ENCODE measurements at places on chromosomes 6 and 20. TPM values are rescaled to one million over a fixed set of nuclear protein-coding genes. Genes with fewer than 3 reads are reported as not detected.

DNA sequence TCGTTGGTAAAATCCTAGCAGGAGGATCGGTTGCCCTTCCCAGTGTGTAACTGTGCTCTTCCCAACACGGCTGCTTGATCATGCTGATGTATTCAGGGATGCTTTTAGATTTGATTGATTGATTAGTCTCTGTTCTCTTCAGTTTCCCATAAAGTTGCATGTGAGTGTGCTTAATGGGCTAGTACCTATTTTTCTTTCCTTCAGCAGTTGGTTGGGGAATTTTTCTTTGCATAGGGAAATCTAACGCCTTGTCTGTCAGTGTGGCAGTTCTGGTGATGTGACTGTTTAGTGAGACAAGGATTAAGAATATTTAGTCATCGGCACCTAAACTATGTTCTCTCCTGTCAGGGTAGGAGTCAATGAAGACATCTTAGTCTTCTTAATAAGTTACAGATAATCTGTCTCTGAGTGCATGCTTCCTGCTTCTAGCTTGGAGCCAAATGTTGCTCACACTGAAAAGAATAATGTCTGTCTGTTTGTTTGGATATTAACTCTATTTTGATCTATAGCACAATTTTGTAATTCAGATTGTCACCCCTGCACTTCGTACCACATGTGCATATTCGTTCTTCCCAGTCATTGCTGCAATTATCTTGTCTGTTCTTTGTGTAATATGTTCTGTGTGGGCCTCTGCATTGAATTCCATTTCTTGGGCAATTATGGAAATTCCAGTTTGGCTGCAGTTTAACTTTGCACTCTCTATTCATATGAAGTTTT lies 169.9 kb downstream of the EDN1 start:
- H3K4me3 ChIP-seq = no peak overlapping the region
- no peak overlapping the region for H3K27ac ChIP-seq
- H3K4me1 ChIP-seq = no peaks in the 10 kb centered on the region
- H3K36me3 ChIP-seq = no peaks in the 10 kb centered on the region

GRCh38 chr6:1256435-1257008 lies 55.4 kb upstream of the FOXQ1 start:
- no peak for DNase-seq
- peaks cover 4% of the 10 kb centered on the region for H3K4me1 ChIP-seq

DNA sequence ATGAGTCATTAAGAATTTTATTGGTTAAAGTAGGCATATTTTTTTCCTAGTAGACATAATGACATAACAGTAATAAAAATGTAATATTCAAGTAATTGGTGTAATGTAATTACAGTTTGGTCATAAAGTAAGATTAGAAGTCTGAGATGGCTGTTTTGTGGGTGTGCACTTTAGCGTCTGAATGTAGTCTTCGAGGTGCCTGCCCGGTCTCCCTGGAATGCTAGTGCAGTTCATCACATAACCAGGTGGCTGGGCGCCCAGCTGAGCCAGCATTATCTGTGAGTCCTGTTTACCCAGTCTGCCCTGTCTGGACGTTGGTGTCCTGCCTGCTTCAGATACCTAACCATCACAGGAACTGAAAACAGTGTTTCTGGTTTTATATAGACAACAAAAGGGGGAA lies 419.1 kb downstream of the CDC5L start:
- H3K36me3 ChIP-seq = no peaks in the 10 kb centered on the region
- H3K27me3 ChIP-seq = no peaks in the 10 kb centered on the region
- no peaks in the 10 kb centered on the region for H3K4me1 ChIP-seq
- H3K4me3 ChIP-seq = no peak overlapping the region

The MARCKS gene
- 35.3 TPM for total RNA-seq

GRCh38 chr6:101163611-101164010 lies 229.9 kb upstream of the GRIK2 start:
- no peaks in the 10 kb centered on the region for H3K27me3 ChIP-seq
- H3K4me1 ChIP-seq = no peaks in the 10 kb centered on the region
- no peak for DNase-seq
- no peak overlapping the region for H3K27ac ChIP-seq
- no peak overlapping the region for H3K4me3 ChIP-seq

The EGFL8 gene
- 11.1 TPM for total RNA-seq

The HMGCLL1 gene
- total RNA-seq = not detected

The ARMH2 gene
- total RNA-seq = not detected

The CNR1 gene
- 0.13 TPM for total RNA-seq

The JPH2 gene
- total RNA-seq = 0.49 TPM

DNA sequence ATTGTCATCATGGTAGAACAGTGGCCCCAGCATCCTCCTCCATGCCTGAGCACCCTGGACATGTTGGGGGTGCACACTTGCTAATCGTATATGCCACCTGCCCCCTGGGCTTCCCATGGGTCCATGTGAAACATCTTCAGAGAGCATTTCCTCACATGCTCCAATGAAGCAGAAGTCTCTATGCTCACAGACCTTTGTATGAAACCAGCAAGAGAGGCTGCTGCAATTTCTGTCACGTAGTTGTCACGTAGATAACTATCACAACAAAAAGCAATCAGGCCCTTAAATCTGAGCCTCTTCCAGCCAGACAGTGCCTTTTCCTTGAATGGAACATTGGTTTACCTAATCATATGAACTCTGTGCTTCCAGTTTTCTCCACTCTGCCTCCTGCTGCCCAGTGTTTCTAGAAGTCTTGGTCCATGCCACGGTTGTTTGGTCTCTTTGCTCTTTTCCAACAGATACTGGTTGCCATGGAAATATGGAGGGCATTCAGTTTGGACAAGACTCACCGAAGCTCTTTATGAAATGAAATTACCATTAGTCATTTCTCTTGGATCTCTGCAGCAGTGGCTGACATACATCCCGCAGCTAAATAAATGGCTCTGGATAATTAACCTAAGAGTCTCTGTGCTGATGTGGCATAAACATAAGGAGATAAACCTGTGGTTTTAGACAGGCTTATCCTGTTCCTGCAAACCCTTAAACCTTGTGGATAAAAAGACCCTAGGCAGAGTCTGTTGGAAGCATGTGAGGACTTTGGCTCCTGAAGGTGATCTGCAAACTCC lies 172.8 kb upstream of the SYNDIG1 start:
- no peaks in the 10 kb centered on the region for H3K36me3 ChIP-seq
- no peak overlapping the region for H3K27ac ChIP-seq
- H3K4me3 ChIP-seq = no peak overlapping the region
- H3K27me3 ChIP-seq = no peaks in the 10 kb centered on the region
- no peak for DNase-seq

The HAO1 gene
- 0.13 TPM for total RNA-seq

The CYP39A1 gene
- 0.72 TPM for total RNA-seq

DNA sequence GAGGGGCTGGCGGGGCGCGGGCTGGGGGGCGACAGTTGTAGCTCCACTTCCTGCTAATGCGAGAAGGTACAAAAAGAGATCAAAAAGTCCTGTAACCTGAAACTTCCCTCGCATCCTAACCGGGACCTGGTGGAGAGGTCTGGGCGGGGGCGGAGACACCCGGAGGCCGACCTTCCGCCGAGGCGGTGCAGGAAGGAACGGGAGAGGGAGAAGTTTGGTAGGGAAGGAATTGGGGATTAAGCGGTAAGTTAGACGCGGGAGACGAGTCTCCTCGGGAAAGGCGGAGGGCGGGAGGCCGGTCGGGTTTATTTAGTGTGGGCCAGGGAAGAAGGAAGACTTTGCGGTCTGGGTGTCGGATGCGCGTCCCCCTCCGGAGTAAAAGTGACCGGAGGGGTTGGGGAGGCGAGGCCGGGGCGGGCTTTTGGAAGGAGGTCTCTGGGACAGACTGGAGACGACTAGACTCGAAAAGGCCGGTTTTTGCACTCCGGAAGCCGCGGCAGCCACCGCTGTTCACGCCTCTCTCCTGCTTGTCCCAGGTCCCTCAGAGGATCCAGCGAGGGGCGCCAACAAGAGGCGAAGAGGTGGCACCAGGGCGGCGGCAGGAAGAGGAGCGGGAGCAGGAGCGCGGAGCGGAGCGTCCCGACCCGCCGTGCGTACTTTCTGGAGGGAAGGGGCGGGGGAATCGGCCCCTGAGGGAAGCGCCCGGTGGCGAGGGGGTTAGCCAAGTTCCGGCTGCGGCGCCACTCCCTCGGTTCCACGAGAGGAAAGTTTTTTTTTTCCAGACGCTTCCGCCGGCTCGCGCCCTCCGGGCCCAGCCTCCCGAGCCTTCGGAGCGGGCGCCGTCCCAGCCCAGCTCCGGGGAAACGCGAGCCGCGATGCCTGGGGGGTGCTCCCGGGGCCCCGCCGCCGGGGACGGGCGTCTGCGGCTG lies 734 bp downstream of the TPBG start:
- peak overlapping the region; percentile 97 for H3K4me3 ChIP-seq
- H3K27me3 ChIP-seq = peaks cover 2% of the 10 kb centered on the region
- no peak for DNase-seq
- peaks cover 23% of the 10 kb centered on the region for H3K4me1 ChIP-seq

DNA sequence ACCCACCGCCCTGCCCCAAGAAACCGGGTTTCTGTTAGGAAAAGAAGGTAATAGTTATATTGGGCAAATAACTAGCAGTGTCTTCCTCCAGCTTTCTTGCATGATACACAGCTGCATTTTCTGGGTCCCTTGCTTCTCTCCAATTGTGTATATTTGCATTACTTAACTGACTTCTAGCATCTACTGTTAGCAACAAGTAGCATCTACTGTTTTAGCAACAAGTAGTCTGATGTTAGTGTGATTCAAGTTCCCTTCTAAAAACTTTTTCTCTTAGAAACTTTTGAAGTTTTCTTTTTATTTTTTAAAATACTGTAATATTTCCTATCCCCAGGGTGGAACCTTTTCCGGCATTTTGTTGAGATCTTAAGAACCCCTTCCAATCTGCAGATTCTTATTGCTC lies 221.2 kb downstream of the CLIC5 start:
- no peak overlapping the region for H3K4me3 ChIP-seq
- no peaks in the 10 kb centered on the region for H3K4me1 ChIP-seq
- H3K36me3 ChIP-seq = no peaks in the 10 kb centered on the region
- no peak overlapping the region for H3K27ac ChIP-seq
- DNase-seq = no peak

The MAP3K5 gene
- 8.1 TPM for total RNA-seq

DNA sequence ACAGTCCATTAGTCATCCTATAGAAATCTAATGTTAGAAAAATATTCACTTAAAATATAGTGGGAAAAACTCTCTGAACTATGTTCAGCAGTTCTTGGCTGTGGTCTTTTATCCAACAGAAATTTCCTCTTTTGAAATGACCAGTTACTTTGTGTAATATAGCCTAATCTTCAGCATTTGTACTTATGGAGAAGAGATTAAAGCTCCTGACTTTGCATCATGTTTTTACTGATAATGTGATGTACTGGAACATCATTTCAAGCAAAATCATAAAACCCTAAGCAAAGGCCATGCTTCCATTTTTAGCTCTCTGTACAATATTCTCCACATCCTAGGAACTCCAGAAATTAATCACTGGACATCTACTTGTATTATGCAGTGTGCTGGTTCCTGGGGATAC lies 430.8 kb upstream of the RUNX2 start:
- H3K27ac ChIP-seq = no peak overlapping the region
- H3K27me3 ChIP-seq = no peaks in the 10 kb centered on the region
- no peaks in the 10 kb centered on the region for H3K36me3 ChIP-seq
- H3K4me3 ChIP-seq = no peak overlapping the region
- H3K4me1 ChIP-seq = no peaks in the 10 kb centered on the region

DNA sequence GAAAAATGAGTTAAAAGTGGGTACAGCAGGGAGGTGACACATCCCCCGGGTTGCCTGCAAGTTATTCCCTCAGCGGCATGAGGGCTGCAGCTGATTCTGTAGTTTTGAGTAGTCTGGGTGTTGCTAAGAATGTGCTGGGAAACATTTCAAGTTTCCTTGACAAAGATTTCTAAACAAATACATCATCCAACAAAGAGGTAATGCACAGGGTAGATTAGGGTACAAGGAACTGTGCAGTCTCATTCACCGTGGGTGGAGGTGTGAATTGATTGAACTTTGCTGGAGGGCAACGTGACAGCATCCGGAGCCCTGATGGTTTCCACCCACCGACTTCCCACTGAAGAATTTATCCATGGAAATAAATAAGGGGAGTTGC lies 21.8 kb downstream of the CASS4 start:
- no peak overlapping the region for H3K4me3 ChIP-seq
- H3K4me1 ChIP-seq = no peaks in the 10 kb centered on the region
- no peaks in the 10 kb centered on the region for H3K27me3 ChIP-seq

- no peak overlapping the region for H3K27ac ChIP-seq
- DNase-seq = no peak
- H3K36me3 ChIP-seq = no peaks in the 10 kb centered on the region
- H3K4me3 ChIP-seq = peak overlapping the region; percentile 11
- no peaks in the 10 kb centered on the region for H3K4me1 ChIP-seq
Observed at GRCh38 chr20:21514553-21515251, 838 bp upstream of the NKX2-2 start.

The SEMG1 gene
- total RNA-seq = not detected

The CFAP61 gene
- 0.28 TPM for total RNA-seq

DNA sequence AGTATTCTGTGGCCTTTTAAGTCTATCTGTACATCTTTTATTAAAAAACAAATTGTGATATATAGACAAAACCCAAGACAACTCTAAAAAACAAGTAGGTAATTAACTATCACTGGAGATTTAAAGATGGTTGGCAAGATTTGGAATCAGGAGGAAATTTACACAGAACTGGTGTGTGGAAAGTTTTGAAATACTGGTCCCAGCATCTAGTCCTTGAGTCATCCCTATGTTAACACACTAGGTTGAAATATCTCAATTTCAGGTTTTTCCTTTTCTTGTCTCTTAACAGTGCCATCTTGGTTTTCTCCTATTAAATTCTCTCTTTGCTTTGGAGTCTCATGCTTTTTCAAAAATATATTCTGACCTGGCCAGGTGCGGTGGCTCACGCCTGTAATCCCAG lies 27.5 kb downstream of the SASH1 start:
- H3K4me3 ChIP-seq = no peak overlapping the region
- no peak for DNase-seq
- H3K36me3 ChIP-seq = no peaks in the 10 kb centered on the region
- no peaks in the 10 kb centered on the region for H3K27me3 ChIP-seq

- no peaks in the 10 kb centered on the region for H3K4me1 ChIP-seq
- no peak overlapping the region for H3K4me3 ChIP-seq
- H3K27ac ChIP-seq = no peak overlapping the region
- H3K36me3 ChIP-seq = no peaks in the 10 kb centered on the region
- DNase-seq = no peak
Observed at GRCh38 chr20:48403167-48403761, 424.5 kb downstream of the PREX1 start.

DNA sequence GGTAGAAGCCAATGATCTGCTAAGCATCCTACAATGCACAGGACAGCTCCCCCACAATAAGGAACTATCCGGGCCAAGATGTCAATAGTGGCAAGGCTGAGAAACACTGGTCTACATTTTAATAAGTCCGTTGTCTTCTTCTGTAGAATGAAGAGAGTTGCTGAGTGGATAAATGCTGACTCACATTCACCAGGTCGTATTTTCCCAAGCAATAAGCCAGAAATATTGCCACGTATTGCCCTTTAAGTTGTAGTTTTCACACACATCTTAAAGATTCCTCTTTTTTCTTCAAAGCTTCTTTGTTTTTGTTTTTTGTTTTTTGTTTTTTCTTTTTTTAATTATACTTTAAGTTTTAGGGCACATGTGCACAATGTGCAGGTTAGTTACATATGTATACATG lies 30.5 kb upstream of the NRN1 start:
- H3K4me3 ChIP-seq = no peak overlapping the region
- no peaks in the 10 kb centered on the region for H3K4me1 ChIP-seq
- no peaks in the 10 kb centered on the region for H3K36me3 ChIP-seq
- no peak overlapping the region for H3K27ac ChIP-seq
- peaks cover 8% of the 10 kb centered on the region for H3K27me3 ChIP-seq
- DNase-seq = no peak

- no peaks in the 10 kb centered on the region for H3K4me1 ChIP-seq
- DNase-seq = no peak
- H3K27me3 ChIP-seq = no peaks in the 10 kb centered on the region
- no peaks in the 10 kb centered on the region for H3K36me3 ChIP-seq
Observed at GRCh38 chr6:81938991-81939732, 186.7 kb upstream of the TENT5A start.
